ENCODE measurements at places on chromosomes 12 and 14. TPM values are rescaled to one million over a fixed set of nuclear protein-coding genes. Genes with fewer than 3 reads are reported as not detected.

DNA sequence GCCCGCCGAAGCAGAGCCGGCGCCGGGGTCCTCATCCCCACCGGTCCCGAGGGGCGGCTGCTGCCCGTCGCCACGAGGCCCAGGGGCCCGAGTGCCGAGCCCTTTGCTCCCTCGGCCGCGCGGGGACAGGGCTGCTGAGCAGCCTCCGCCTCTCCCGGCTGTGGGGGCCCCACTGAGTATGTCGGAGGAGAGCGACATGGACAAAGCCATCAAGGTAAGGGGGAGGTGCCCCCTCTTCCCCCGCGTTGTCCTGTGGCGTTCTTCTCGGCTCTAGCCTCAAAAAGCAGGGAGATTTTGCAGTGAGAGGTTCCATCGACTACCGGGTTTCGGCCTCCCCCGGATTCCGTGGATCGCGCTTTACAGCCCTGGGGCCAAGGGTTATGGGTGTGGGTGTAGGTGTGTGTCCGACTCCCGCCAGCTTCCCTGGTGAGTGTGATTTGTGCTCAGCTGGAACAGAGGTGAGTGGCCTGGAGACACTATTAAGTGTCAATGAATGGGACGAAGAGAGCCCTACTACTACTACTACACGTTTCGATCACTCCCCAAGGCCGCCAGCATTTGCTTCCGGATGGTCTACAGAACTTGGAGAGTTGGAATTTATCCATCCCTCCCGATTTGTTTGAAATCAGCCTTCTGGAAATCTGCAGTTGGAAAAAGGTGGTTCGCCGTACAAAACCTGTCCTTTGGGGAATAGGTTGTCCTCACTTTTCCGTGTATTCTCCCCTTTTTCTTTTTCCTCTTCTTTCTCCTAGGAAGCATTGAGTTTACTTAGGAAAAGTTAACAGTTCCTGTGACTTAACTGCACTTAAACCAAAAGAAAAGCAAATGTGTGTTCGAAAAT, 748 bp downstream of the MAPKAPK5 start:
- DNase-seq: peak; percentile 48

DNA sequence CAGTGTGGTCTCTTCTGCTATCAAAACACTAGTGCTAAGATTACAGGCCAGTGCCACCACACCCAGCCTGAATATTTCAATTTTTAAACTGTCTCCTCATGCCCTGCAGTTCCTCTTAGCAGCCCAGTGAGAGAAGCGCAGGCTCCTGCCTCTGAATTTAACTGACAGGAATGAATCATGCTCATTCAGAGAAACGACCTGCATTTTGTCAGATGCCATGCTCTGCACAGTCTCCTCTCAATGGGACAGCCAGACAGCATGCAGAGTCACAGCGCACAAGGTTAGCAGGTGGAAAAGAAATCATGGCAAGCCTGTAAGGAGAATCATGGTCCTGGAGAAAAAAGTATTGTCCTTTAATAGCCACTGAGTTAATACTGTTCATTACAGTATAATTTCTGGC, 691.0 kb upstream of the SEL1L start:
- DNase-seq: no peak

GRCh38 chr14:85601246-85601645, 71.3 kb downstream of the FLRT2 start:
- no peak for DNase-seq

DNA sequence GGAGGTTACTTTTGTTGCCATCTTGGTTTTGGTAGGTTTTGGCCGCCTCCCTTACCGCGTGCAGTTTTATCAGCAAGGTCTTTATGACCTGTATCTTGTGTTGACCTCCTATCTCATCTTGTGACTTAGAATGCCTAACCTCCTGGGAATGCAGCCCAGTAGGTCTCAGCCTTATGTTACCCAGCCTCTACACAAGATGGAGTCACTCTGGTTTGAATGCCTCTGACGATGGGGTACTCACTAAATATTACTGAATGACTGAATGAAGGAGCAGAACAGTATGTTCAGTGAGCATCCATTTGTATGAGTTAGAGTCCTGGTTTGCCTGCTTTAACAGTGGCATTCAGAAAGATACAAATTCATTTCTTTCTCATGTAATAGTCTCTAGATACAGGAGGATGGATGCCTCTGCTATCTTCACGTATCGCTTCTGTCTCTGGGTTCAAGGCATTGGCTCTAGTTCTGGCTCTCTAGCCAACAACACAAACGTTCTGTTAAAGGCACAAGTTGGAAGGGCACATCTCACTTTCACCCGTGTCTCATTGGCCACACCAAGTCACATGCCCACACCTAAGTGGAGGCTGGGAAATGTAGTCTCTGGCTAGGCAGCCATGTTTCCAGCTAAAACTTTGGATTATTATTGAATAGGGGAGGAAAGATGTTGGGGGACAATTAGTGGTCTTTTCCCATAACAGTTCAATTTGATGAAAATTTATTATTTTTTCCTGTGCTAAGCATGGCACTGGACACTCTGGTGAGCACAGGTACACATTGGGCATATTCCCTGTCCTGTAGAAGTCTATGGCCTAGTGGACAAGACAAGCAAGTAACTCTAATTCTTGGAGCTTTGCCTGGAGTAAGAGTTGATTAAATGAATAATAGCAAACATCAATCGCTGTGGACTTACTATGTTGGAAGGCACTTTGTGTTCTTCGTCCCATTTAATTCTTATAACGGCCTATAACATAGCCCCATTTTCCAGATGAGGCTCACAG, 75.2 kb upstream of the RPH3A start:
- DNase-seq: peak; percentile 26

- DNase-seq: no peak
Observed at GRCh38 chr12:116303066-116303465, 25.6 kb upstream of the MED13L start.

GRCh38 chr12:104888892-104889291, 69.2 kb downstream of the SLC41A2 start:
- no peak for DNase-seq

DNA sequence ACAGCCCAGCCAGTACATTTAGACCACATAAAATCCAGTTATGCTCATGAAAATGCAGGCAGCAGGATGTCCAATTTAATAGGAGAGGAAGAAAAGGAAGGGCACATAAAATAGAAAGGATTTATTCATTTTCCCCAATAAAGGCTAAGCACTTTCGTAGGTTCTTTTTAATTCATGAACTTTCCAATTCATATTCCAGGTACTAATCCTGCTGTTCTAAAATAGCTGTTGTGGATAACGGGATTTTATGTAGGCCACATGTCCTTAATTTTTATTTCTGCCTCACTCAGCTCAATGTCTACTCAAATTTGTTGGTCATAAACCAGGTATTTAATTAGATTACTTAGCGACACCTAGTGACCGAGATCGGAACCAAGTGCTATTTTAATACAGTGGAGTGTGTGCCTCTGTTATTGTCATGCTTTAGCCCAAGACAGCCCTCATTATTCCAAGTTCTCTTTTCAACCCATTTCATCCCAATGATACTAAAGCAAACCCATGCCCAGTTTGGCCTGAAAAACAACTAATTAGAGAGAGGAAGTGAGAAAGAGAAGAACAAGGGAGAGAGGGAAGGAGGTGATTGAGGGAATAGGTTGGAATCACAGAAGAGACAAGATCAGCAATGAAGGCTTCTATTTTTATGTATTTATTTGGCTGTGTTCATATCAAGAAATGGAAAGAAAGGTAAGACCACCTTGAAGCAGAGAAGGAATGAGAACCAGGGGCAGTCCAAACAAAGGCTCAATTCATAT, 45.9 kb upstream of the IFNG-AS1 start:
- DNase-seq: peak; percentile 76

The RTL1 gene
- not detected for total RNA-seq

The TMEM52B gene
- total RNA-seq: not detected

The CCDC197 gene
- total RNA-seq: not detected

The ZDHHC22 gene
- total RNA-seq: not detected
